Sigmoid colon (tissue), 7 donors: ENCODE measurements at places on chromosomes 6 and 20. TPM values are rescaled to one million over a fixed set of nuclear protein-coding genes. Genes with fewer than 3 reads are reported as not detected.
A peak's percentile ranks its signal among the peaks of the same experiment; 100 is the strongest.

- peak; percentile 83 for DNase-seq
Observed at GRCh38 chr20:32457479-32457986, 99.4 kb downstream of the ASXL1 start.

DNA sequence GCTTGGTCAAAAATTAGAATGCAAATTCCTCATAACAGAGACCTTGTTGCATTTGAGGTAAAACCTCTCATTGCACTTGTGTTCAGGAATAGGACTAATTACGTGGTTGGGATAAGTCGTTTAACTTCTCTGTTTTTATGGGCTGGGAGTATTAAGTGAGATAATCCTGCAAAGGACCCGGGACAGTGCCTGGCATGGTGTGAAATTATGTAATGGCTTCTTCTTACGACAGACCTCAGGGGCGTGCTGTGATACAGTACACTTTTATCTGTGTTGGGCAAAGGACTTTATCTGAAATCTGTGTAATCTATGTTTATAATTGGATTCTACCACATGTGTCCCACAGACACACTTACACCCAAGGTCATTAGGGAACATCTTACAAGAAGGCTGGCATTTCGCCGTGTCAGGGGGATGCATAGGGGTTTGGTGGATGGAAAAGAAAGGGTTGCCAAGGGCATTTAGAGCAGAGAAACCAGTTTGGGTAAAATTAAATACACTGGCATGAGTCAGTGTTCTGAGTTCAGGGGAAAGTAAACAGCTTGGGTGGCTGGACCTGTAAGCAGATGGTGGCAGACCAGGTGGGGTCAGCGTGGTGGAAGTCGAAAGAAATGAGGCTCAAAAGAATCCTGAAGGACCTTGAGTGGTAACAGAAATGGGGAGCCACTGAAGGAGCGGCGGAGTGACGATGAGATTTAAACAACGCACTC lies 17.2 kb upstream of the RTF2 start:
- DNase-seq = peak; percentile 46

DNA sequence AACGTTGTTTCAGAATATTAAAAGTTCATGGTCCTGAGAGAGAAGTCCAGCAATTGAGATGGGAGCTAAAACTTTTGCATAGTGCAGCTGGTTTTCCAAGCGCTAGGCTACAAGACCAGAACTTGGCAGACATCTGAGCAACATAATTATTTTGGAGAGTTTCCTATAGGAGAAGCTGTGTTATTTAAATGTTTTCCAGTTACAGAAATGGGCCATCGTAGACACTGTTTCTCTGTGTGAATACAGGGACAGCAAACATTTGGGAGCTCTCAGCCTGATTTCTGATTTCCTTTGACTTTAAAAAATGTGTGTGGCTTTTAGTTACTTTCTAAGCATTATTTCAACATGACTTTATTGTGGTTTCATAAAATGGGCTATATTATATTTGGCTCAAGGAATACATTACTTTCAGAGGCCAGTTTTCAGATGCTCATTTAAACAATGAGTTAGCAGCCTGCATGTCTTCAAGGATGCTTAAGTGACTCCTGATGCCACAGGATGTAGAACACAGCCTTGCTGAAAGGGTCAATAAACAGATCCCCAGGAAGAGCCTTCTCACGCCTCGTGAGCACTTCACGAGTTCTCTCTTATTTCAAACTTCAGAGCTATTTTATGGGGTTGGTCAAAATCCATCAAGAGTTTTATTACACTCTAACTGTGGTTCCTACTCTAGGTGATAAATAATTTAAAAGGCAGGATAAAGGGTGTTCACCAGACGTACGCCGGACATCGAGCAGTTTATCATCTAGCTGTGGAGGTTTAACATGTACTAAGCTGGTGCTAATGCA lies 193.8 kb downstream of the SMOC2 start:
- peak; percentile 80 for DNase-seq

GRCh38 chr6:2820415-2820814 lies 21.2 kb downstream of the SERPINB1 start:
- no peak for DNase-seq

- no peak for DNase-seq
Observed at GRCh38 chr6:139608466-139609261, 234.2 kb upstream of the CITED2 start.

Gene WFDC5
- not detected for total RNA-seq

Gene VPS52
- 35.3 TPM for total RNA-seq
